Fibroblast of villous mesenchyme (primary cell): ENCODE measurements at places on chromosomes 2 and 18.
A peak's percentile ranks its signal among the peaks of the same experiment; 100 is the strongest.

DNA sequence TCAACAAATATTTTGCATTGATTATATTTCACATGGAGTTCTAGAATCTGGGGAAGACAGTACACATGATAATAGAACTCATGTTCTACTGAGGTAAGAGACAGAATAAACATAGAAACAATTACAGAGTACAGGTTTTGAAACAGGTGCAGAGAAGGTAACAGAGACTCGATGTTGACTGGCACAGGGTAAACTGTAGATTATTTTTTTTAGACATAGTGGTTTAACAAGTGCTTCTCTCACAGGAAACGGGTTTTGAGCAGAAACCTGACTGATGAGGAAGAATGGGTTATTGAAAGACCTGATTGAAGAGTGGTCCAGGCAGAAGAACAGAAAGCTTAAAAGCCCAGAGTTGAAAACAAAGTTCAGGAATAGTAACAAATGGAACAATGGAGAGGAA, 1002.5 kb upstream of the FAM98A start:
- DNase-seq, result no peak

GRCh38 chr2:26298638-26299393, 47.1 kb upstream of the SELENOI start:
- peak; percentile 62 for DNase-seq

- no peak for DNase-seq
These were observed 68.7 kb downstream of the NETO1 start for GRCh38 chr18:72799106-72799505.

GRCh38 chr2:124034265-124034664, 9.2 kb downstream of the CNTNAP5 start:
- no peak for DNase-seq
